Fibroblast of villous mesenchyme (primary cell): ENCODE measurements at places on chromosomes 7 and 10. TPM values are rescaled to one million over a fixed set of nuclear protein-coding genes. Genes with fewer than 3 reads are reported as not detected.

The C10orf62 gene
- not detected in 2 replicates for total RNA-seq

- no peak for DNase-seq
These were observed 68.1 kb upstream of the SLC39A12 start for GRCh38 chr10:17883621-17884020.

The RTKN2 gene
- 8.7 and 15.1 TPM in 2 replicates for total RNA-seq

The CPA2 gene
- 0.32 TPM in 1 of 2 replicates, not detected in the other for total RNA-seq

DNA sequence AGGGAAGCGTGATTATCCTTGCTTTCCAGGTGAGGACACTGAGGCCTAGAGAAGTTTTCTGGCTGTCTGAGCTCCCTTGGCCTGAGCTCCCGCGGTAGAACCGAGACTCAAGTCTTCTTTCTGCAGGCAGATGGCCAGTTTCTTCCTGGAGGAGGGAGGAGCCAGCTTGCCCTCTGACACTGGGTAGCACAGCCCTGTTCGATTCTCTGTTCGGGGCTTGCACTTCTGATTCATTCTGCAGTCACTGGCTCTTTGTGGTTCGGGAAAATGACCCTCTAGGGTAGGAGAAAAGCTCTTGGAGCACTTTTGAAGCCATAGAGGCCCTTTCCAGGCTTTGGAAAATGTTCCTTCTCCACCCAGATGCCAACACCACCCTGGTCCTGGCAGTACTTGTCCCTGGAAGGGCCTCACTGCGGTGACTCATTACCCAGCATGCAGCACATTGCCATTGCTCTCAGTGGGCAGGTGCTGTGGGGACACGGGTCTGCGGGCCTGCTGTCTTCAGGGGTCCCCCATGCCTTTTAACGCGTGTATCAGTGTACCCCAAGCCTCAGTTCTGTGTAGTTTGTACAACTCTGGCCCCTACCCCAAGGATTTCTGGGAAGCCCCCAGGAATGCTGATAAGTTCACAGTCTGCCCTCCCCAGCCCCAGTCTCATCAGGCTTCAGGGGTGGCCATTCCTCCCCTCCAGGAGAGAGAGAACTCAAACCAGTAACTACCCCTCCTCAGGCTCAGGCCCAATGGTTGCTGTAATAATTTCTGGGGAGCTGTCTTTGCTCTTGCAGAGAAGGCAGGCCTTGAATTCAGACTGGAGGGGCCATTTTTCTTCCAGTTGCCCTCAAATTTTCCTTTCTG is 11.9 kb downstream of the CHST3 start:
- DNase-seq: peak; percentile 63
